Activated CD8-positive, alpha-beta memory T cell treated with anti-CD3 and anti-CD28 coated beads for 48 hours (primary cell): ENCODE measurements at places on chromosomes 3 and 15.

GRCh38 chr3:125643172-125643571 lies 47.9 kb upstream of the OSBPL11 start:
- no peak for DNase-seq

GRCh38 chr3:120802916-120803315 lies 60.4 kb downstream of the GTF2E1 start:
- DNase-seq, result no peak

GRCh38 chr15:76987896-76988860 lies 6.7 kb upstream of the PSTPIP1 start:
- DNase-seq, result no peak

DNA sequence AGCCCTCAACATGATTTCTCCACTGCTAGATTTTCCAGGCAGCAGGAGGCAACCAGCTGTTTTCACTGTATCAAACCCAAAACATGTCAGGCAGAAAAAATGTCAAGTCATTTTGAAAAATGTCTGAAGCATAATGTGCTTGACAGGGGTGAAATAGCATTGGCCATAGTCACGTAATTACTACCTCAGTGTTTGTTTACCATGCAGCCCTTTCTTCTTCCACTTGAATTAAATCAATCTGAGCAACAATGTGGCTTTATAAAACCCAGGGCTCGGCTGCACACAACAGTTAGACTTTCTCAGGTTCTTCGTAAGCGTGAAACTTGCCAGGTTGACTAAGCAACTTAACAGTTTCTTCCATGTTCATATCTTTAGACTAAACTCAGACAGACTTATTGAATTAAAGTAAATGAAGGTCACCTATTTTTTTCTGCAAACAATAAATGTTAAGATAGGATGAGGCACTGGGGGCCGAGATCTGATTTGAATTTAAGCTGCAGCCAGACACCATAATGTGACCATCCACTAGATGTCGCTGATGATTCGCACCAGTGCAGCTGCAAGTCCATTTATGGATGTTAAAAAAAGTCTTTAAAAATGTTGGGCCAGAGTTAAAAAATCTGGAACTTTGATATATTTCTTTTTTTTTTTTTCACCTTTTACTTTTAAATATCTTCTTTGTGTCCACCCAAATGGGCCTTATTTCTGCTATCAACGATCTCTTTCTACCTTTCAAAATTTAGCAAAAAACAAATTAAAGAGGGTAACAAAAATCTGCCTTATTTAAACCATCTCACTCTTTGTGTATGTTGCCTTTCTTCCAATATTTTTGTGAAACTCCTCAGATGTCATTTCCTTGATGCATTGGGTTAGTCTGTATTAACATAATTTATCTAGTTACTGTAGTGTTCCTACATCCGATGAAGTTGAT lies 305.9 kb downstream of the CACNA2D3 start:
- DNase-seq, result no peak

DNA sequence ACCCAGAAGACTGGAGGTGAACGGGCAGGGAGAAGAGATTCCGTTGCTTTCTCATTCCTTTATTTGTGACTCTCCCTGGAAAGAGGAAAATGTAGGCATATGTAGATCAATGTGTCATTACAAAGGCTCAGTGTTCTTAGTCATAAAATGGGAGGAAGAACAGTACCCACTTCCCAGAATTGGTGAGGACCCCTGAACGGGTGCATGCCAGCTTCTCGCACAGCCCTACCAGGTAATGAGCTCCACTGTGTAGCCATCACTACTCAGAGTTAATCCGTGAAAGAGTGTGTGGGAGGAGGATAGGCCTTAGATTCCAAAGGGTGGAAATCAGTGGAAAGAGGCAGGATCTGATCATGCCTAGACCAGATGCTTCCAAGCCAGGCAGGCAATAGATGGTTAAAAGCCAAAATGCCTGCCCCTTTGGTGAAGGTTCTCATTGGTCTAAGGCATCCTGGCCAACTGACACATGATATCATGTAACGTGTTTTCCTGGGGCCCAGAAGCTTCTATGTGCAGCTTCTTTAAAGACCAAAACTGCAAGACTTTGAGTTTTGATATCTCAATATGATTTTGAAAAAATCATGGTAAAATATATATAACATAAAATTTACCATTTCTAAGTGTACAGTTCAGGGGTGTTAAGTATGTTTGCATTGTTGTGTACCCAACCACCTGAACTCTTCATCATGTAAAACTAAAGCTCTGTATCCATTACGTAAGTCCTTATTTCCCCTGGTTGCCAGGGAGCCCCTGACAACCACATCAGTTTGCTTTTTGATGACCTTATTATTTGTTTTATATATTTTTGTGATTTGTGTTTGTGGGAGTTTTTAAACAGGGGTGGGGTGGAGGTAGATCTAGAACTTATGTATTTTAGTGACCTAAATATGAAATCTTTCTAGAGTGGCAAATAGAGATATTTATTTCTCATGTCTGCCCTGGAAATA lies 402.2 kb upstream of the CFAP20DC start:
- no peak for DNase-seq

DNA sequence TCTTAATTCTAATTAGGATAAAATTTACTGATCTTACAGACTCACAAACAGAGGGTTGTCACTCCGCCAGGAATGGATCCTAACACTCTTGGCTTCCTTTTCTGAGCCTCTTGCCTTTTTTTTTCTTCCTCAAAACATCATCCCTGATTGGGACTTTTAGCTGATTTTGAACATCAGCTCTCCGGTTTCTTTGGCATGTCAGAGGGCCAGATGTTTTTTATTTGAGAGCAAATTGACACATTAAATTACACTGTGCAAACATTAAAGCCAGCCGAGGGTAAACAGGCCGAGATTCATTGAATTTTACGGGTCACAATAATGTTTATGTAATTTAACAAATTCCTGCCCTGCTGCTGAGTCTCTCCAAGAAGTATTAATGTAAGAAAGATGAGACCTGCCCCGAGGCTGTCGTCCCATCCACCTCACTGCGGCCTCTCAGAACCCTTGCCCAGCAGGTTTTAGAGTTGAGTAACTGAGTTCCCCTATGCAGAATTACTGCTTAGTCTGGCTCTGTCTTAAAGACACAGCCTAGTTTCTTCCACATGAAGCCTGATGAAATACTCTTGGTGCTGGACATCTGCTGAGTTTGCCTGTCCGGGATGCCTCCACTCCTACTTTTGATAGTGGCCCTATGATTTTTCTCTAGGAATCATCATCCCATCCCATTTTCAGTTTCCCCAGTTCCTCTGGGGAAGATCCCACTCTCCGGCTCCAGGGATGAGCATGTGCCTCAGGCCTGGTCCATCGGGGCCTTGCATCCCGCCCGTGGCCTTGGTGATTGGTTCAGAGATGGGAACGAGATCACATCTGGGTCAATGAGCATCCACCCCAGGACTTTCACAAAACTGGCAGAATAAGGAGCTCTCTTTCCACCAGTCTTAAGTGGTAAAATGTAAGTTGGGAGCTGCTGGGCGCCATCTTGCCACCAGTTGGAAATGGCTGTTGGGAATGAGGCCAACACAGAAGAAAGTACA lies 226.6 kb upstream of the TLE3 start:
- DNase-seq, result no peak

DNA sequence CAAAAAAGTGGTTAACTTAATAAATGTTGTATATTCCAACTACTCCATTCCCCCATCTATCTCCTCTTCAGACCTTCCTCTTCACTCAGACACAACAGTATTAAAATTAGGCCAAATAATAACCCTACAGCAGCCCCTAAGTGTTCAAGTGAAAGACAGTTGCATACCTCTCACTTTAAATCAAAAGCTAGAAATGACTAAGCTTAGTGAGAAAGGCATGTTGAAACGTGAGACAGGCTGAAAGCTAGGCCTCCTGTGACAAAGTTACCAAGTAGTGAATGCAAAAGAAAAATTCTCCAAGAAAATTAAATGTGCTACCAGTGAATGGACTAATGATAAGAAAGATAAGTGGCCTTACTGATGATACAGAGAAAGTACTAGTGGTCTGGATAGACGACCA lies 71.7 kb downstream of the ANKRD28 start:
- DNase-seq, result no peak

GRCh38 chr3:7697548-7697947 lies 804.1 kb upstream of the LMCD1 start:
- no peak for DNase-seq

GRCh38 chr15:69424001-69424400 lies 9.9 kb downstream of the KIF23 start:
- no peak for DNase-seq
